ENCODE measurements at places on chromosomes 6 and 20.

GRCh38 chr20:45497971-45498494 lies 17.4 kb downstream of the SPINT3 start:
- no peak for DNase-seq

GRCh38 chr20:57440678-57441509 lies 49.7 kb downstream of the RBM38 start:
- DNase-seq: no peak

GRCh38 chr6:158938220-158938619 lies 61.8 kb downstream of the RSPH3 start:
- DNase-seq: no peak

GRCh38 chr20:56285496-56285895 lies 37.0 kb downstream of the MC3R start:
- no peak for DNase-seq

DNA sequence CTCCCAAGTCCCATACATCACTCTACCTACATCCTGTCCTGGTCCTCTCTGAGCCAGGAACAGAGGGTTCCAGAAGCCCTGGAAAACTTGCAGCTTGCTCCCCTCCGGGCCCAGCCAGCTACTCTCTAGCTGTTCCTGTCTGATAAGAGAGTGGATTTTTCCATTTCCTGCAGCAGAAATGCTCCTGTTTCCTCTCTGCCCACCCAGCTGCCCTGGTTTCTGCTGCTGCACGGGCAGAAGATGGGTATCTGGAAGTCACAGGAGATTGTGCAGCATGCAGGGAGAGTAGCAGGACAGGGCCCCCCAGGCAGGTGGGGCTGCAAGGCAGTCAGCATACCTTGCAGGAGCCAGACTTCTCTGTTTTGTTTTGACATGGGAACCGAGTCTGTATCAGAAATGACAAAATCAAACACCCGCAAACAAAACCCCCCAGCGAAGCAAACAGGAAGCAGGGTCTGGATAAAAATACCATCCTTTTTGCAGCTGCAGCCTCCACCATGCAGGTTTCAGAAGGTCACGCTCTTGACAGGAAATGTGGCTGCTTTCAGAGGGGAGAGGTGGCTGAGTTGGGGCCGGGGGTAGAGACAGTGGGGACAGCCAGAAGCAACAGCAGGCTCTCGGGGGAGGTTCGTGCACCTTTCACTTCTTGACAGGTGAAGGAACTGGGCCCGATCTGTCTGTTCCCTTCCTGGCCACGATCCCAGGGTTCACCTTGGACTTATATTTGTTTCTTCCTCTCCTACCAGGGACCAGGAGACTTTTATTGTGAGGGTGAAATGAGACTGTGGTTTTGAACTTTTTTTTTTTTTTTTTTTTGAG lies 50.8 kb upstream of the FAM83D start:
- no peak for DNase-seq

DNA sequence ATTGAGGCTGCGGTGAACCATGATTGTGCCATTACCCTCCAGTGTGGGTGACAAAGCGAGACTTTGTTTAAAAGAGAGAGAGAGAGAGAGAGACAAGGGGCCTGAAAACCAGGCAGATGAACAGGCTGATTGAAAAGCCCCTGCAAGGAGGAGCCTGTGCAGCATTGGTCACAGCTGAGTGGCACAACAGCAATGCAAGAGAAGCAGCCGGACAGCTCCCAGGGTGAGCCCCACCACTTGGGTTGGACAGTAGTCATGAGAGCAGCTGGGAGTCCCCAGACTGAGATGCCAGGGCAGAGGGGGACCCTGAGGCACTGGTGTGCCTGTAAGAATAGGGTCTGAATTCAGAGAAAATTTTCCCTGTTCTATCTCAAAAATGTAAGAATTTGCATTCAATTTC lies 10.2 kb downstream of the DNPH1 start:
- no peak for DNase-seq

DNA sequence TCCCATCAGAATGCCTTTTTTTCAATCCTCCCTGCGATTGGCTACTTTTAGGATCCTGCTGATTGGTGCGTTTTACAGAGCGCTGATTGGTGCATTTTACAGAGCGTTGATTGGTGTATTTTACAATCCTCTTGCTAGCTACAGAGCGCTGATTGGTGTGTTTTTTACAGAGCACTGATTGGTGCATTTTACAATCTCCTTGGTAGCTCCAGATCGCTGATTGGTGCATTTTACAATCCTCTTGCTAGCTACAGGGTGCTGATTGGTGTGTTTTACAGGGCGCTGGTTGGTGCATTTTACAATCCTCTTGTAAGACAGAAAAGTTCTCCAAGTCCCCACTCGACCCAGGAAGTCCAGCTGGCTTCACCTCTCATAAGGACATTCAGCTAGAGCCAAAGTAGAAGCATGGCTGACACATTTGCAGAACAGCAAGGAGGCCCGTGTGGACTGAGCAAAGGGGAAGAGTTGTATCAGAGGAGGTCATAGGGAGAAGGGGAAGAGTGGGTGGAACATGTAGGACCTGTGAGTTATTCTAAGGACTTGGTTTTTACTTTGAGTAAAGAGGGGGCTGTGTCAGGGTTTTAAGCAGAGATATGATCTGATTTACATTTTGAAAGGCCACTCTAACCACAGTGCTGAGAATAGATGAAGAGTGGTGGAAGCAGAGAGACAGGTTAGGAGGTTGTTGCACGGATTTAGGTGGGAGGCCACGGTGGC lies 2.6 kb downstream of the ALDH5A1 start:
- no peak for DNase-seq

DNA sequence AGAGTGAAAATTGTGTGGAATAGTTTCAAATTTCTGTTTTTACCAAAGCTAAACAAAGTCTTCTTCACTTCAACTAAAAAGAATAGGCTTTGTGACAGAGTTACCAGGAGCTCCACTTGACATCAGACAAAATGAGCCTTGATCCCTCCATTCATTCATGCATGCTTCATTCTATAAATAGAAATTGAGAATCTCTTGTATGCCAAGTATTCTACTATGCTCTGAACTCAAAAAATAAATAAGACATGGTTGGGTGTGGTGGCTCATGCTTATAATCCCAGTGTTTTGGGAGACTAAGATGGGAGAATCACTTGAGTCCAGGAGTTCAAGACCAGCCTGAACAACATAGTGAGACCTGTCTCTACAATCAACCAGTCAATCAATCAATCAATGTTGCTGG lies 236.6 kb upstream of the FAM83B start:
- DNase-seq: no peak

- DNase-seq: no peak
Observed at GRCh38 chr6:147195510-147195909, 8.7 kb upstream of the STXBP5 start.

All from activated CD4-positive, alpha-beta T cell treated with anti-CD3 and anti-CD28 coated beads for 4 hours (primary cell).